ENCODE measurements at places on chromosomes 16 and 17. TPM values are rescaled to one million over a fixed set of nuclear protein-coding genes. Genes with fewer than 3 reads are reported as not detected.

Gene SDR42E1
- 7.4 TPM for total RNA-seq

Gene EFCAB13
- total RNA-seq, result 18.6 TPM

Gene TM4SF5
- total RNA-seq, result not detected

DNA sequence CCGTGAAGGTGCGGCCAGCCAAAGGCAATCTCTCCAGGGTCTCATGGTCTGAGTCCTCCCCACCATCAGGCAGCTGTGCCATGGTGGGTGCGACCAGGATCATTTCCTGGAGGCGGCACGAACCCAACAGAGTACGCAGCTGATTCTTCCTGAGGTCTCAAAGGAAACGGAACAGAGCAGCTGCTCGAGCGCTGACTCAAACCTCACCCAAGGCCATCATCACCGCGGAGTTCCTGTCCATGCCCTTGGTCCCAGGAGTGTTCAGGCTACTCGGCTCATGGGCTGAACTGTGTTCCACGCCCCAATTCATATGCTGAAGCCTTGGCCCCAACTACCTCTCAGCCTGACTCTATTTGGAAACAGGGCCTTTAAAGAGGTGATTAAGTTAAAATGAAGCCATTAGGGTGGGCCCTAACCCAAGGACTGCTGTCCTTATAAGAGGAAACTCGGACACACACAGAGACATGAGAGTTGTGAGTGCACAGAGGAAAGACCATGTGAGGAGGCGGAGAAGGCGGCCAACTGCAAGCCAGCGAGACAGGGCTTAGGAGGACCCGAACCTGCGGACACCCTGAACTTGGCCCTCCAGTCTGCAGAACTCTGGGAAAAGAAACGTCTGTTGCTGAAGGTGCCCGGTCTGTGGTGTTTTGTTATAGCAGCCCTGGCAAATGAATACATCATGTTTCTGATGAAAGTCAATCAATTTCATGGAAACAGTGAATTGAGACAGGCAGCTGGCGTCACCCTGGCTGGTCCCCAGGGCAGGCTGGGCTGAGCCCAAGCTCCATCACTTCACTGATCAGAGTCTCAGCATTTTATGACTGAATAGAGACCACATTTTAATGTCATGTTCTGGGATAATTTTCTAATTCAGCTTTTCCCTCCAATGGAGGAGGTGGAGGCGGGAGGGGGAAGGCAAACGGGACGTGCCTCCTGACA, 13.7 kb downstream of the MXRA7 start:
- H3K27me3 ChIP-seq, result peaks cover 5% of the 10 kb centered on the region
- no peak overlapping the region for H3K27ac ChIP-seq
- no peak for DNase-seq
- no peaks in the 10 kb centered on the region for H3K36me3 ChIP-seq

- DNase-seq, result peak; percentile 64
- no peak overlapping the region for H3K27ac ChIP-seq
Observed at GRCh38 chr16:8936421-8936820, 27.3 kb downstream of the USP7 start.

- H3K4me3 ChIP-seq, result no peak overlapping the region
- H3K27ac ChIP-seq, result no peak overlapping the region
- no peaks in the 10 kb centered on the region for H3K27me3 ChIP-seq
- no peaks in the 10 kb centered on the region for H3K4me1 ChIP-seq
Observed at GRCh38 chr17:54007855-54008254, 185.1 kb downstream of the KIF2B start.

- no peaks in the 10 kb centered on the region for H3K27me3 ChIP-seq
- H3K4me3 ChIP-seq, result no peak overlapping the region
- H3K36me3 ChIP-seq, result no peaks in the 10 kb centered on the region
Observed at GRCh38 chr17:79045842-79046196, 21.9 kb downstream of the C1QTNF1 start.

Gene UTS2R
- not detected for total RNA-seq

- H3K36me3 ChIP-seq, result no peaks in the 10 kb centered on the region
- H3K4me3 ChIP-seq, result no peak overlapping the region
- no peak overlapping the region for H3K27ac ChIP-seq
Observed at GRCh38 chr17:6927290-6928126, 68.3 kb upstream of the ALOX12 start.

Gene TMEM114
- not detected for total RNA-seq

DNA sequence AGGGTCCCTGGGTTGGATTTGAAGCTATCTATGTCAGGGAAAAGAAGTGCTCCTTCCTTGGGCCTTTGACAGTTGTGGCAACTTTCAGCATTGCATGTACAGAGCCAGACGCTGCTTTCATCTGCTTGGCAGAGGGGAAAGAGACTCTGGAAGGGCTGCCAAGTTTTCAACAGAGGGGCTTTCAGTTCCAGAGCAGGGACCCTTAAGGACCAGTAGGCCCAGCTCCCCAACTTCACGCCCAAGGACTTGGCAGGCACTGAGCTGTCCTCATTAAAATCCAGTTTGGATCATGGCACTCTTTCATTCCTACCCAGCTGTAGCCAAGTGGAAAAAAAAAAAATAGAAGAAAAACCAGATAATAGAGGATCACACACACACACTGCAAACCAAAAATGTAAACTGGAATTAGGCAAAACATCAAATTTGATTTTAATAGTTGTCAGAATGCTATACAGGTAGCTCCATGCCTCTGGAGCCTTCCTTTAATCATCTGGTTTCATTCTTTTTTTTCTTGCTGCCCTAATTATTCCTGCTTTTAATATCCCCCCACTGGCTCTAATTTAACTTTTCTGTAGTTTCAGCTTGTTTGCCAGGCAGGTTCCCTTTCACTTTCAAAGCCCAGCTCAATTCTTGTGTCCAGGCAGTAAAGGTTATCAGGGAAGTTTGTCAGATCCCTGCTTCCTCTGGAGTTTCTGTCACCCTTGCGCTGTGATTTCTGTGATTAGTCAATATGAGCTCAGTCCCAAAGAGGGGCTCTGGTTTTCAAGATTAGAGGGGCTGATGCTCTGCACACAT, 702.6 kb upstream of the CDH8 start:
- H3K4me1 ChIP-seq, result no peaks in the 10 kb centered on the region
- DNase-seq, result no peak
- no peaks in the 10 kb centered on the region for H3K27me3 ChIP-seq
- no peaks in the 10 kb centered on the region for H3K36me3 ChIP-seq
- no peak overlapping the region for H3K4me3 ChIP-seq

GRCh38 chr16:57619606-57620334, 8.7 kb upstream of the ADGRG1 start:
- H3K27me3 ChIP-seq, result no peaks in the 10 kb centered on the region
- H3K4me3 ChIP-seq, result no peak overlapping the region
- H3K27ac ChIP-seq, result no peak overlapping the region

Gene ALDH3A1
- total RNA-seq, result not detected

All from T-cell (primary cell).